ENCODE measurements at places on chromosomes 11 and 22.

- no peak overlapping the region for H3K4me3 ChIP-seq
- no peak overlapping the region for H3K27ac ChIP-seq
- DNase-seq: no peak
Observed at GRCh38 chr11:83006877-83007330, 64.8 kb downstream of the RAB30 start.

GRCh38 chr11:75879737-75880136 is 64.7 kb downstream of the UVRAG start:
- peaks cover 12% of the 10 kb centered on the region for H3K36me3 ChIP-seq
- no peak for DNase-seq
- no peak overlapping the region for H3K4me3 ChIP-seq
- H3K27me3 ChIP-seq: no peaks in the 10 kb centered on the region
- H3K4me1 ChIP-seq: no peaks in the 10 kb centered on the region

DNA sequence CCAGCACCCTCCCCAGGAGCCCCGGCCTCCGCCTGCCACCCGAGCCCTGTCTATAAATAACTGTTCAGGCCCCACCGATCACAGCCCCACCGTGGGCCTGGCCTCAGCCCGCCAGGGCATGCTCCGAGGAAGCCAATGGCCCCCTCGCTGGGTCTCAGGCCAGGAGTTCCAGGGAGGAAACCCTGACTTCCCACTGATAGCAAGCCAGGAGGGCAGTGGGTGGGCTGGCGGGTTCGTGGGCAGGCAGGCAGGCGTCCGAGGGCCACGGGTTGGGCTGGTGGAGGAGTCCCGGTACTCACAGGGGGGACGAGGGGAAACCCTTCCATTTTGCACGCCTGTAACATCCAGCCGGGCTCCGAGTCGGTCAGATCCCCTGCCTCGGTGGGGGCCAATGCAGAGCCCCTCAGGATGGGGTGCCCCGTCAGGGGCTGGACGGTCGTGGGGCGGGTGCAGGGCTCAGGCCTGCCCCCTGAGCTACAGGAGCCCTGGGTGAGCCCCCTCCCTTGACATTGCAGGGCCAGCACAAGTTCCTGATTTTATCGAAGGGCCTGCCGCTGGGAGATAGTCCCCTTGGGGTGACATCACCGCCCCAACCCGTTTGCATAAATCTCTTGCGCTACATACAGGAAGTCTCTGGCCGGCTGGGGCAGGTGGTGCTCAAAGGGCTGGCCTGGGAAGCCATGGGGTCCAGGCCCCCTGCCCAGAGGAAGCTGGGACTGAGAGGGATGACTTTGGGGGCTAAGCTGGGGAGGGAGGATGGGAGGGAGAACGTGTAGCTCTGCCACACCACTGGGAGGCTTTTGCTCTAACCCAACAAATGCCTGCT is at the start of gene SPI1:
TSS of gene SPI1 (minus strand) at position 538 of the 826 bp plus-strand sequence. CDS start at position 344, 194 bp downstream.
- DNase-seq: peak; percentile 85
- H3K27ac ChIP-seq: no peak within 1 kb of the TSS
- no peaks in the 10 kb centered on the region for H3K27me3 ChIP-seq
- H3K4me3 ChIP-seq: peak within 1 kb of the TSS; percentile 31
- no peaks in the 10 kb centered on the region for H3K36me3 ChIP-seq

- peaks cover 19% of the 10 kb centered on the region for H3K4me1 ChIP-seq
- H3K27me3 ChIP-seq: no peaks in the 10 kb centered on the region
- H3K36me3 ChIP-seq: peaks cover 99% of the 10 kb centered on the region
- no peak overlapping the region for H3K4me3 ChIP-seq
Observed at GRCh38 chr22:31284281-31285155, 7.8 kb downstream of the PIK3IP1 start.

DNA sequence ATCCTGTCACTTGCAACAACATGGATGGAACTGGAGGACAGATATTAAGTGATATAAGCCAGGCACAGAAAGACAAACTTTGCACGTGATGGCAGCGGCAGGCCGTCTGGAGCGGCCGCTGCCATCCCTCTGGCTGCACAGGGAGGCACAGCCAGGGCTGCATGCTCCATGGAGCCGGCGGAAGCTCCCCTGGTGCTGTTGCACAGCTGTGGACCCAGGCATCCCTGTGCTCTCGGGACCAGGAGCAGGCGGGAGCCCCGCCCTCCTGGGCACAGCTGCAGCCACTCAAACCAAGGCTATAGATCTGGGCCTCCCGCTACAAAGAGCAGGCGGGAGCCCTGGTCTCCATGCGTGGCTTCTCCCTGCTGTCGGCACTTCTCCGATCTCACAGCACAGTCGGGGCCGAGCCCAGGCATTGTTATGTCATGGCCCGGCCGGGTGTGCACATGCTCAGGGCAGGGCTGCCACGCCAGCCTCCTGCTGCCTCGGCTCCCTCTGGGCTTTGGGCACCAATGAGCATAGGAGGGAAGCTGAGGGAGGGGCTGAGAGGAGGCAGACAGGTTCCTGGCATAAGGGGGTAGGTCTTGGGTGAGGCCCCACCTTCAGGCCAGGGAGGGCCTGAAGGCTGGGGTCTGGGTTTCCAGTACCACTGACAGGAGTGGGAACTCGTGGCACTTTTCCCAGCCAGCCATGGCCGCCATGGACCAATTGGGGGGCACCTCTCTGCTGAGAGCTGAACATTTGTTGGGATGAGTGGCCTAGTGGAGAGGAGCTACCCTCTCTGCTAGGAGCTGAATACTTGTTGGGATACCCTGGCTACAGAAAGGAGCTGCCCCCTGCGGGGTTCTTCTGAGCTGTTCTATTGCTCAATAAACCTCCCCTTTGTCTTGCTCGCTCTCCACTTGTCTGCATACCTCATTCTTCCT is 16.7 kb downstream of the RRP8 start:
- no peaks in the 10 kb centered on the region for H3K27me3 ChIP-seq
- H3K27ac ChIP-seq: no peak overlapping the region
- H3K4me3 ChIP-seq: no peak overlapping the region
- no peak for DNase-seq
- H3K4me1 ChIP-seq: peaks cover 7% of the 10 kb centered on the region

- H3K4me1 ChIP-seq: no peaks in the 10 kb centered on the region
- H3K27me3 ChIP-seq: no peaks in the 10 kb centered on the region
- H3K36me3 ChIP-seq: no peaks in the 10 kb centered on the region
- no peak for DNase-seq
- H3K27ac ChIP-seq: no peak overlapping the region
Observed at GRCh38 chr11:132674151-132674550, 858.1 kb downstream of the OPCML start.

DNA sequence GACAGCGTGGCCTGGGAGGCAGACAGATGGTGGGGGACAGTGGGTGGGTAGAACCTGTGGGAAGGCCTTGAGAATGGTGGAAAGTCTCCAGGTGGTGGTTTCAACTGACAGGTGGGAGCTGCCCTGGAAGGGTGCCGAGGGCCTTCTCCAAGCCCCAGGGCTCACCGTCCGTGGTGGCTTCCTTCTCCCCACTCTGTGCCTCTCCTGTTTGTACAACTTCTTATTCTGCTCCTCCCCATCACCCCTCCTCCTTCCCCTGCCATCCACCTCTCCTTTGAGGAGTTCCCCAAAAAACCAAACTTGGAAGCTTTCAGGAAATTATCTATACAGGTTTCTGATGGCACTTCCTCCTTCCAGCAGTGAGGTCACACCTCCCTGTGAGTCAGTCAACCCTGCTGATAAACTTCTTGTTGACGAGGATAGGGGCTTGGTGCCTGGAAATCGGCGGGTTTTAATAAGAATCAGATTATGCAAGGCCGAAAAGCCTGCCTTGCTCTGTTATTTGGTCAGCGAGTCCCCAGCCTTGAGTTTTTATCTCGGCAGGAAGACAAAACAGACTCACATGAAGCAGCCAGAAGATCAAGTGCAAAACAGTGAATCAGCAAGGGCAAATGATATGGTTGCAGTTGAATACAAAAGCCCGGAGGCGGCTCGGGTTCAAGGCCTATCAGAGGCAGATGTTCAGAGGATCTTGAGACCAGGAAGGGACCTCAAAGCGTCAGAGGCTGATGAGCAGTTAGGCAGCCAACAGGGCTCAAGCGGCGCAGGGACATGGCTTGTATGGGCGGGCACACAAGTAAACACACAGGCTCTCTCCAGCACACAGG is 9.5 kb upstream of the ST3GAL4 start:
- H3K27me3 ChIP-seq: no peaks in the 10 kb centered on the region
- no peak overlapping the region for H3K4me3 ChIP-seq
- DNase-seq: peak; percentile 77

- no peak overlapping the region for H3K27ac ChIP-seq
- no peaks in the 10 kb centered on the region for H3K36me3 ChIP-seq
- no peaks in the 10 kb centered on the region for H3K27me3 ChIP-seq
- H3K4me1 ChIP-seq: peaks cover 5% of the 10 kb centered on the region
Observed at GRCh38 chr11:12777208-12777874, 103.1 kb downstream of the TEAD1 start.

DNA sequence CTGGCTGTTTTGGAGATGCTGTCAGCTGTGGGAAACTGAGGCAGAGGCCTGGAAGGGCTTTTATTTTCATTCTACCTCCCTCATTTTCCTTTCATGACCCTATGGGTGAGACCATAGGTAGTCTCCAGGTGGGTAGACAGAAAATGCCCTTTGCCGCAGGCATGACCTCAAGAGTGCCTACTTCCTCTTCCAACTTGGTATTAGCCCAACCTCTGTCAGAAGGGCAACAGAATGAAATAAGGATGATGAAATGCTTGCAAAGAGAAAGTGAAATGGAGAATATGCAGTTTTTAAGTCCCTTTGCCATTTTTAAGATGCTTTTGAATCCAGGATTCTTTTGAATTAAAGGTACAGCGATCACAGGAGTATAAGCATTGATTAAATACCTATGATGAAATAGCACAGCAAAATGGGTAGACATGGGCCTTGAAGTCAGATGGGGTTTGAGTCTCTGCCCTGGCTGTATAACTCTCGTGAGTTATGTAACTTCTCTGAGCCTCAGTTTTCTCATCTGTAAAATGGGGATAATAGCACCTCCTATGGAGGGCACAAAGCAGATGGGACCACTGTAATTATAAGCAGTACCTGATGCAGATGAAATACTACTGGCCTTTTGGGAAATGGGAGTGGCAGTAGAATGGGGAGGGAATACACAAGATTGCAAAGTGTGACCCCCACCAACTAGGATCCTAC is 3.7 kb downstream of the ASPHD2 start:
- no peaks in the 10 kb centered on the region for H3K36me3 ChIP-seq
- H3K27me3 ChIP-seq: peaks cover 40% of the 10 kb centered on the region
- H3K27ac ChIP-seq: no peak overlapping the region
- H3K4me1 ChIP-seq: peaks cover 17% of the 10 kb centered on the region
- no peak for DNase-seq
- no peak overlapping the region for H3K4me3 ChIP-seq

- DNase-seq: no peak
- no peak overlapping the region for H3K4me3 ChIP-seq
- no peaks in the 10 kb centered on the region for H3K36me3 ChIP-seq
Observed at GRCh38 chr11:44870181-44870580, 80.5 kb downstream of the TP53I11 start.

DNA sequence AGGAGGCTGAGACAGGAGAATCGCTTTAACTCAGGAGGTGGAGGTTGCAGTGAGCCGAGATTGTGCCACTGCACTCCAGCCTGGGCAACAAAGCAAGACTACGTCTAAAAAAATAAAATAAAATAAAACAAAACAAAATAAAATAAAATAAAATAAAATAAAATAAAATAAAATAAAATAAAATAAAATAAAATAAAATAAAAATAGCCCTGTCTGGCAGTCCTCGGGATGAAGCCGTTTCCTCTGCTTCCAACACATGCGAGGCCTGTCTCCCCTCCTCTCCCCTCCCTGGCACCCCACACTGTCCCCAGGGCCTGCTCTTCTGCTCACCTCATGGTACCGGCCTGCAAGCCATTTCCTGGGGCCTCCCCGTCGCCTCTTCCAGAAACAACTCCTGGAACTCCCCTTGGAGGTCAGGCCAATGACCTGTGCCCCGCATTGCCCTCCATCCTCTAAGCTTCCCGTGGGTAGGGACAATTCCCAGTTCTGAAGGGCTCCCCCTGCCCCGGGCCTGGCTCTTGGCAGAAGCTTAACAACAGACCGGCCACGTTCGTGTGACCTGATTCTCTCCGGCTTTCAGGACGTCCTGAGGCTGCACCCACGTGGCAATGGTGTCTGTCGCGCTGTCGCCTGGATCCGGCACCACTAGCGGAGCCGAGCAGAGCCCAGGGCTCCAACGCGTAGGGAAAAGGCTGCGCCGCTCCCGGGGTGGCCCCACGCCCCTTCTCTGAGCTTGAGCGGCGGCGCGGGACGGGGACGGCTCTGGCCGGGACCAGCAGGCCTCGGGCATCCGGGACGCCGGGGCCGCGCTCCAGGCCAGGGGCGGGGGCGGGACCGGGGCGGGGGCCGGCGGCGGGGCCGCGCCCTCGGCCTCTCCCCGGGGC is 456 bp upstream of the PARVB start:
- DNase-seq: peak; percentile 71
- H3K27ac ChIP-seq: peak overlapping the region; percentile 47
- H3K36me3 ChIP-seq: no peaks in the 10 kb centered on the region
- peaks cover 12% of the 10 kb centered on the region for H3K4me1 ChIP-seq

DNA sequence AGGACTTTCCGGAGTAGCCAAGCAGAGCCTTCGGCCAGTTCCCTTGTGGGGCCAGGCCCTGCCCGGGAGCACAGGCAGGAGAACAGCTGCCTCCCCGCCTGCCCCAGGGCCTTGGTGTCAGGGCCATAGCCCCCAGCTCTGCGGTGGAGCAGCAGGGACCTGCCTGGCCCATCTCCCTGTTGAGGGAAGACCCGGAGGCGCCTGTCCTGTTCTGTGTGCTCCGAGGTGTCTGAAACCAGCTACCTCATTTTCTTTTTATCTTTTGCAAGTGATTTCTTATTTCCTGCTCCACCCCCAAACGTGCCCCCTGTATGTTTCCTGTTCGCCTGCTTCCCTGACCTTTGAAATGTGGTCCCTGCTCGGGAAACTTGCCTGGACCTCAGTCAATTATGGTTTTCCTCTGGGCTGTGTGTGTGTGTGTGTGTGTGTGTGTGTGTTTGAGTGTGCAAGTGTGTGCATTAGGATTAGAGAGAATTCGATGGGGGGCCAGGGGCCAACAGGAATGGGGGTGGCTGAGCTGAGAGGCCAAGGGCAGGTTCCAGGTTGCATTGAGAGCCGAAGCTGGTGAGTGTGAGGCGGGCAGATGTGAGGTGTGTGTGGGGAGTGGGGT is 19.1 kb downstream of the LRP5 start:
- H3K27ac ChIP-seq: peak overlapping the region; percentile 71
- no peak for DNase-seq
- no peak overlapping the region for H3K4me3 ChIP-seq
- H3K36me3 ChIP-seq: no peaks in the 10 kb centered on the region

GRCh38 chr11:117875382-117876058 is 938 bp downstream of the FXYD6 start:
- peaks cover 9% of the 10 kb centered on the region for H3K4me1 ChIP-seq
- no peak for DNase-seq
- H3K36me3 ChIP-seq: no peaks in the 10 kb centered on the region
- H3K27me3 ChIP-seq: peaks cover 68% of the 10 kb centered on the region
- peak overlapping the region; percentile 46 for H3K4me3 ChIP-seq

GRCh38 chr11:132486060-132486459 is 1046.2 kb downstream of the OPCML start:
- H3K4me3 ChIP-seq: no peak overlapping the region
- H3K36me3 ChIP-seq: no peaks in the 10 kb centered on the region
- H3K4me1 ChIP-seq: no peaks in the 10 kb centered on the region

DNA sequence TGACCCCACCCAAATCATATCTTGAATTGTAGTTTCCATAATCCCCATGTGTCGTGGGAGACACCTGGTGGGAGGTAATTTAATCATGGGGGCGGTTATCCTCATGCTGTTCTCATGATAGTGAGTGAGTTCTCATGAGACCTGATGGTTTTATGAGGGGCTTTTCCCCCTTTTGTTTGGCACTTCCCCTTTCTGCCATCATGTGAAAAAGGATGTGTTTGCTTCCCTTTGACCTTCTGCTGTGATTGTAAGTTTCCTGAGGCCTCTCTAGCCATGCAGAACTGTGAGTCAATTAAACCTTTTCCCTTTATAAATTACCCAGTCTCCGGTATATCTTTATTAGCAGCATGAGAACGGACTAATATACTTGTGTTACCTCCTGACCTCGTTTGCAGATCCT is 156.6 kb upstream of the MTNR1B start:
- H3K27ac ChIP-seq: no peak overlapping the region
- H3K4me1 ChIP-seq: no peaks in the 10 kb centered on the region
- H3K36me3 ChIP-seq: no peaks in the 10 kb centered on the region
- DNase-seq: no peak
- no peak overlapping the region for H3K4me3 ChIP-seq

Measured in tibial artery (tissue), 4 donors.